Activated CD4-positive, alpha-beta T cell treated with anti-CD3 and anti-CD28 coated beads for 36 hours (primary cell): ENCODE measurements at places on chromosomes 7 and 10. TPM values are rescaled to one million over a fixed set of nuclear protein-coding genes. Genes with fewer than 3 reads are reported as not detected.

Gene ITGA8
- not detected for total RNA-seq

Gene PITX3
- 0.81 TPM for total RNA-seq

Gene NPFFR1
- not detected for total RNA-seq

Gene ADAM8
- 124 TPM for total RNA-seq

Gene LRIT1
- total RNA-seq: not detected

Gene MMRN2
- not detected for total RNA-seq

Gene NOS3
- total RNA-seq: 9.3 TPM

Gene FFAR4
- not detected for total RNA-seq
